ENCODE measurements at places on chromosomes 2 and 18. TPM values are rescaled to one million over a fixed set of nuclear protein-coding genes. Genes with fewer than 3 reads are reported as not detected.

GAL3ST2 gene
- total RNA-seq: 0.33 TPM

AMER3 gene
- 0.33 TPM for total RNA-seq

DNA sequence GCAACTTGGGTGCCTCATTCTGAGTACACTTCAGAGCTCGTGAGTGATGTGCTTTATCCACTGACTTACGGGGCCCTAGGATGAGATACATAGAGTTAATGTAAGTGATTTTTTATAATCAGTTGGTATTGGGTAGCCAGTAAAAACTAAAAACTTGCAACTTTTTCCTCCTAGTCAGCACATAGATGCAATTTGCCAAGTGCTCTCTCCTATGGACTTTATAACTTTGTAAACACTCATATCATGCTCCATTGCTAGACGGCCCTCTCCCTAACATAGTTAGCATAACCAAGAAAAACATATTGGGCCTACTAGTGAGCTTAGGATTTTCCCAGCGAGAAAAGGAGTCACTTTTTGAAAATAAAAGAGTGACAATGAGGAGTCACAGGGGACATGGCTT, 60.4 kb downstream of the PLB1 start:
- no peak for DNase-seq

- no peak for DNase-seq
Observed at GRCh38 chr2:222743251-222743812, 71.9 kb downstream of the MOGAT1 start.

DNA sequence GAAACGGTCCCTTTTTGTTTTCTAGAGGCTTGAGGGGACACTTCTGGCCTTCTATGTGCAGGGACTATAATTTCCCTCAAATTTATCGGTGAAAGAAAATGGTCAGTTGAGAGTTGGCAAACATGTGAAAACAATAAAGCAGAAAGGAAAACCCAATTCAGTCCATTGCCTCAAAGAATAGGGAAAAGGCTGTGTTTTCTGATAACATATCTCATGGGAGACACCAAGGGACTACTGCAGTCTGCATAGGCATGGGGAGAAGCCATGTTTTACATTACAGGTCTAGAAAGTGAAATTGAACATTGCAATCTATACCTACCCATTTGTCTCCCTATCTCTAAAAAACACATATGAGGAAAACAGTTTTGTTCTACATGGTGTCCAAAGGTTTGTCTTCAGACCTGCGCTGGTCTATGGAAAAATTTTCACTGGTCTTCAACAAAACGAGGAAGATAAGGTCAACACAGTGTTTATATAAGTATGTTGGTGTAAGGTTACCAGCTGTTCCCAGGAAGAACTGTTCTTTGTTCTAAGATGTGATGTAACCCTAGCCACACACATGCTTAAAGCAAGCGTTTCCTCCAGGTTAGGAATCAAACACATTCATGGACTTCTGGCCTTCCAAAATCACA, 179.7 kb downstream of the MREG start:
- no peak for DNase-seq

GRCh38 chr2:227238238-227239237, 74.1 kb downstream of the COL4A3 start:
- DNase-seq: peak; percentile 75

DNA sequence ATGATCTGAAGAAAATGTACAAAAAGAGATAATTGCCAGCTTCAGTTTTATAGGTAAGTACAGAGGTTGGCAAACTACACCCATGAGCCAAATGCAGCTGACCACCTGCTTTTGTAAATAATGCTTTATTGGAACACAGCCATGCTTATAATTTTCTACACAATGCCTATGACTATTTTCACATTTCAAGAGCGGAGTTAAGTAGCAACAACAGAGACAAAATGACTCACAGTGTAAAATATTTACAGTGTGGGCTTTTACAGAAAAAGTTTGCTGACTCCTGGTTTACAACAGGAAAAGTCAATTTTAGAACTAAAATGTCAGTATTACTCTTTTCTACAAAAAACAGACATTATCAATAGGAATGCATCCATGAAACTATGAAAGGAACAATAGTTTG, 26.0 kb downstream of the CWC22 start:
- no peak for DNase-seq

GRCh38 chr18:5417342-5417741, 121.8 kb upstream of the ZBTB14 start:
- no peak for DNase-seq

DNA sequence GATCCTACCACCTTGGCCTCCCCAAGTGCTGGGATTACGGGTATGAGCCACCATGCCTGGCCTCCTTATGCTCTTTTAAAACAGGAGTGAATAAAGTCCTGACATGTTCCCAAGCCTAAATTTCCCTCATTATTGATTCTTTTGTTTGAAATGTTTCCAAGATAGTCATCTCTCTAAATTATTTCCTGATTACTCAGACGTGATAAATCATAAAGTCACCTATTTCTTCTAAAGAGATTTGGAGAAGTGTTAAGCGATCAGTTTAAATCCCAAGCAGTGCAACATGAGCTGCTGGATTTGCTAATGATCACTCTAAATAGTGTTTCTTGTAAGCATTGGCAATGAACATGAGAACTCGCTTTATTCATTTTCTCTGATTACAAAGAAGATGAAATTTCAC, 51.8 kb downstream of the PMAIP1 start:
- DNase-seq: no peak

Measured in sigmoid colon (tissue), 7 donors.